ENCODE measurements at places on chromosomes 1 and 21.

GRCh38 chr1:185574139-185574875, 159.9 kb upstream of the HMCN1 start:
- DNase-seq = no peak

DNA sequence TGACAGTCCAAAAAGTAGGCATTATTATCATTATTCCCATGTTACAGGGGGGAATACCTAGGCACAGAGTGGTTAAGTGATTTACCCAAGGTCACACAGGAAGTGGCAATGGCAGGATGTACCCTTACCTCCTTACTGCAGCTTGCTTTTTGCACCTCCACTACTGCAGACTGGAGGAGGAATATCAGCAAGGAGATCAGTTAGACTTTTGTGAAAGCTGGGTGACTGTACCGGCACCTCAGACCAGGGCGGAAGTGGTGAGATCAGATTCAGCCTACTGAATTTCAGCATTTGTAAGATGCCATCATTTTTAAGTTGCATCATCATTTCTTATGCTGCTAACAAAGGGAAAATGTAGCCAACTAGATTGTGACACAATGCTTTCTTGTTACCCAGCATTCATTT, 4.5 kb downstream of the ADARB1 start:
- no peak for DNase-seq

DNA sequence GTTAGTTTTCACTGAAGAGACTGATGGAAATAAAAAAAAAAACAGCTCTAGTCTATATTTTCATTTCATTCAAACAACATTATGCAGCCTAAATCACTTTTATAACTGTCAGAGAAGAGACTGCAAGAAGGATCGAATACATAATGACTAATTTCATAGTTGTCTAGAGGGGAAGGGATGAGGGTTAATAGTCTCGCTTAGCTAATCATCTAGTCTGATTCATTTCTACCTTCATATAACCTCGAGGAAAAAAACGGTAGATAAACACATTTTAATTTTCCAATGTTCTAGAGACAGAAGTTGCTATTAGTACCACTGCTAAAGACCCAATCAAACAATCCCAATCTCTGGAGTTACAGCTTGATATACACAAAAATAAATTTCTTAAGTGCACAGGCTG, 3.5 kb downstream of the FUBP1 start:
- no peak for DNase-seq

DNA sequence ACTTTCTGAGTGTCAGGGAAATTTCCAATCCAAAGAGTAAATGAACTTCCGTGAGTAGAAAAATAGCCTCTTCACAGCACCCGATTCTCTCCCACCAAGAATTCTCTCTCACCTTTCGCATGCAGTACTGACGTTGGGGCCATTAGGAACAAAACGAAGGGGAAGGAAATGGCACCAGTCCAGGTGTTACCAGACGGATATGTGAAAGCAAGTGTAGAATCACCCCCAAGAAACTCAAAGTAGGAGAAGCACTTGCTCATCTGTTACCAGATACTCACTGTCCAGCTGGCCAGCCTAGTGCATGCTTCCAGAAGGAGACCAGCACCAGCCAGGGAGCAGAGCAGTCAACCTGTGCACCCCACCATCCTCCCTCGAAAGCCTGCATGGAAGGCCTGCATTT, 55.1 kb downstream of the ITPKB start:
- DNase-seq = no peak

DNA sequence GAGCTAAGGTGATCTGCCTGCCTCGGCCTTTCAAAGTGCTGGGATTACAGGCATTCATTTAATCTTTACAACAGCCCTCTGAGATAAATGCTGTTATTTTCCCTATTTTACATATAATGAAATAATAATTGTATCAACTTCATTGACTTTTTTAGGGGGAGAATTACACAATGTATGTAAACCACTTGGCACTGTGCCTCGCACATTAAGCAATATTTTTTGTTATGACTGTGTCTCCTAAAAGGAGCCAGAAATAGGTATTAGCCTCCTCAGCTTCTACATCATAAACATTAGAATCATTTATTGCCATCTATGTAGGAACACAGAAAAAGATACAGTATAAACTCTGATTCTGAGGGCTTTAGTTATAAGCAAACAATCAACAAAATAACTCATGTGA, 1.1 kb upstream of the DNAJC28 start:
- no peak for DNase-seq

DNA sequence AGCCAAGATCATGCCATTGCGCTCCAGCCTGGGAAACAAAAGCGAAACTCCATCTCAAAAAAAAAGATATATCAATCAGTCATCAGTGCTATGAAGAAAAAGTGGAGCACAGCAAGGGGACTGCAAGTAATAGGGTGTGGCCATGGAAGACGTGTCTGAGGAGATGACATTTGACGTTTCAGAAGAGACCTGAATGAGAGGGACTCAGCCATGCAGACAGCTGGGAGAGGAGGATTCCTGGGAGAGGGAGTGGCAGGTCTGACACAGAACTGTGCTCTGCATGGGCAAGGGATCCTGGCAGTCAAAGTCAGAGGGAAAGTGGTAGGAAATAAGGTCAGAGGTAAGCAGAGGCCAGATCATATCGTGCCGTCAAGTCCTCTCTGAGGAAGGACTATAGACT, 3.3 kb downstream of the LAX1 start:
- no peak for DNase-seq

GRCh38 chr1:241596633-241597032, 43.5 kb downstream of the CHML start:
- no peak for DNase-seq

DNA sequence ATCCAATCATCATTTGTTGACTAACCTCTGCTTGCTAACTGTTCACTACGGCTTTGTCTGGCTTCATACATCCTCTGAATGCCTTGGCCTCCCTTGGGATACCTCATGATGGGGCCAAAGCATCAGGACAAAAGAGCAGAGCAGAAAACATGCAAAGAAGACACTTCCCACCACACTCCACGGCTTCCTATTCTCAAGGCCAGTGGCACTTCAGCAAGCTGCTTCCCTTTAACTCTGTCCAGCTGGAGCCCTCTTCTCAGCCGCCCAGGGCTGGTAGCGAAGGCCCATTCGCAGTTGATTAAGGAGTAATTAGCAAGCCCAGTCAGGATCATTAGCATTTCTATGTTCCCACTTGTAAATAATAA, 224.3 kb upstream of the FGGY start:
- DNase-seq = no peak

DNA sequence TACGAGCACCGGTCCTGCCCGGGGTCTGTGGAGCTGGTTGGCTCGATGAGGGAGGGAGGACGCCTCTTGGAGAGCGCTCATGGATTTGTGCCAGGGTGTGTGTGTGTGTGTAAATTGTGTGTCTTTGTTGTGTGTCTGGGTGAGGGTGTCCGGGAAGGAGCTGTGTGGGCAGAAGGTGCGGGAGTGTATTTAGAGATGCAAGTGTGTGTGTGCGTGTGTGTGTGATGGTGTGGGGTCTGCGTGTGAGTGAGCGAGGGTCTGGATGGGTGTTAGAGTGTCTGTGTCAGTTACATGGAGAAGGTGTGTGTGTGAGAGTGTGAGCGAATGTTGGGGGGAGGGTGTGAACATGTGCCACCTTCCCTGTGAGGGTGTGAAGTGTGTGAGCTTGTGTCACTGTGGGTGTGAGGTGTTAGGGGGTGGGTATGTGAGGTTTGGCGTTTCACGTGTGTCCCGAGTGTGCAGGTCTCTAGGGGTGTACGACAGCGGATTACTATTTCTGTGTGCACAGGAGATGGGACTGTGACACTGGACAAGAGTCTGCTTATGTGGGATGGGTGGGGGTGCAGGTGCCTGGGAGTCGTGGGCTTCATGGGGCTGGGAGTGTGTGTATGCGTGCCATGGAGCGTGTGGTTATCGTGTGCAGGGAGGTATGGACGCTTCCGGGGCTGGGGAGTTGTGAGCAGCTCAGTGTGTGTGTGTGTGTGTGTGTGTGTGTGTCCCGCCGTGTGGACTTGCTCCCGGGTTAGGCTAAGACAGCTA, 880 bp downstream of the IGSF21 start:
- no peak for DNase-seq

GRCh38 chr1:206833106-206833680, 32.2 kb upstream of the IL20 start:
- DNase-seq = no peak
